PC-3 (cell line): ENCODE measurements at places on chromosomes 11 and 22.

GRCh38 chr11:12243486-12243885, 133.1 kb downstream of the MICAL2 start:
- DNase-seq: no peak

DNA sequence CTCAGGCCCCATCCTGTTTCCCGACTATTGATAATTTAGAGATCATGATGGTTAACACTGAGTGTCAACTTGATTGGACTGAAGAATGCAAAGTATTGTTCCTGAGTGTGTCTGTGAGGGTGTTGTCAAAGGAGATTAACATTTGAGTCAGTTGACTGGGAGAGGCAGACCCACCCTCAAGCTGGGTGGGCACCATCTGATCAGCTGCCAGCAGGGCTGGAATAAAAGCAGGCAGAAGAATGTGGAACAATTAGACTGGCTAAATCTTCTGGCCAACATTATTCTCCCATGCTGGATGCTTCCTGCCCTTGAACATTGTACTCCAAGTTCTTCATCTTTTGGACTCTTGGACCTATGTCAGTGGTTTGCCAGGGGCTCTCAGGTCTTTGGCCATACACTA, 1170.0 kb upstream of the CNTN5 start:
- DNase-seq: no peak

DNA sequence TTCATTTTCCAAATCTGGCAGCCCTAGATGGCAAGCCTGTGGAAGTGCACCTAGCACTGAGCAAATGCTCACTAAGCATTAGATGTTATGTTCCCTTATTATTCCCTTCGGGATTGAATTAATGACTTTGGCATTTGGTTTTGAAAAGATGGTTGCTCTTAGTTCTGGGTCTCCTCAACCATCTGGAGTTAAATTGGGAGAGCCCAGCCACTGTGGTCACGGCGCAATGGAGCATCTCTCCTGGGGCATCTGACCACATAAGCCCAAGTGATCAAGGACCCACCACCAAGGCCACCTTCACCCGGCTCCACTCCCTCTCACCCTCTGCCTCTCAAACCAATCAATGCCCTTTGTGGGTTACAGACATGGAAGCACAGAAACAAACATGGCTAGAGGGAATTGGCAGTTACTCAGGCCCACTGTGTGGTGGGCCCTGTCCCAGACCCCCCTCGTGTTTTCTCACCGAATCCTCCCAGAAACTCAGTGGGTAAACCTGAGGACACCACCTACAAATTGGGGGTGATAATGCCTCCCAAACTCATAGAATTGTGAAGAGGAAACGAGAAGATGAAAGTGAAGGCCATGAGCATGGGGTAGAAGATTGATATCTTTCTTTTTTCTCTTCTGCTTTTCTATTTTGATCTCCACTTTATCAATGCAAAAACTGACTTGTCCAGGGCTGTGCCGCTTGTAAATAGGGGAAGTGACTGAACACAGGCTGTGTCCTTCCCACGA, 52.2 kb downstream of the IRAG1 start:
- no peak for DNase-seq

- no peak for DNase-seq
These were observed 97.2 kb upstream of the BLID start for GRCh38 chr11:122213171-122213570.

GRCh38 chr22:43412808-43413795, 1.3 kb downstream of the MPPED1 start:
- no peak for DNase-seq

GRCh38 chr11:114169321-114169749, 109.8 kb downstream of the ZBTB16 start:
- DNase-seq: no peak

DNA sequence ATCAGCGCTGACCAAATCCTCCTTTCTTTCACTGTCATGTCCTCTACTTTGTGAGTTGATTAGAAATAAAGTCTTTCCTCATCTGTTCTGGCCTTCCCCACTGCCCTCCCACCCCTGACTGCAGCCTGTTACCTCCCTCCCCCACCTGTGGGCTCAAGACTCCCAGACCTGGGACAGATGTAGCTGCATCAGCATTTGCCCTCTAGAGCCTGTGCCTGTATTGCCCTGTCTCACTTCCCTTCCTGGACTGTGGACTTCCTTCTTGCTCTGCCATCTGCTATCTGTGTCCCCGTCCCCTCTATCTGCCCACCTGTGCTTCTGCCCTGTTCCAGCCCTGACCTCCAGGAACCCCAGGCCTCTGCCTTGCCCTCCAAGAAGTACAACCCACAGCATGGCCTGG, 122.5 kb downstream of the GALNT18 start:
- no peak for DNase-seq

- DNase-seq: no peak
These were observed 6.3 kb downstream of the NRXN2 start for GRCh38 chr11:64716473-64717267.

DNA sequence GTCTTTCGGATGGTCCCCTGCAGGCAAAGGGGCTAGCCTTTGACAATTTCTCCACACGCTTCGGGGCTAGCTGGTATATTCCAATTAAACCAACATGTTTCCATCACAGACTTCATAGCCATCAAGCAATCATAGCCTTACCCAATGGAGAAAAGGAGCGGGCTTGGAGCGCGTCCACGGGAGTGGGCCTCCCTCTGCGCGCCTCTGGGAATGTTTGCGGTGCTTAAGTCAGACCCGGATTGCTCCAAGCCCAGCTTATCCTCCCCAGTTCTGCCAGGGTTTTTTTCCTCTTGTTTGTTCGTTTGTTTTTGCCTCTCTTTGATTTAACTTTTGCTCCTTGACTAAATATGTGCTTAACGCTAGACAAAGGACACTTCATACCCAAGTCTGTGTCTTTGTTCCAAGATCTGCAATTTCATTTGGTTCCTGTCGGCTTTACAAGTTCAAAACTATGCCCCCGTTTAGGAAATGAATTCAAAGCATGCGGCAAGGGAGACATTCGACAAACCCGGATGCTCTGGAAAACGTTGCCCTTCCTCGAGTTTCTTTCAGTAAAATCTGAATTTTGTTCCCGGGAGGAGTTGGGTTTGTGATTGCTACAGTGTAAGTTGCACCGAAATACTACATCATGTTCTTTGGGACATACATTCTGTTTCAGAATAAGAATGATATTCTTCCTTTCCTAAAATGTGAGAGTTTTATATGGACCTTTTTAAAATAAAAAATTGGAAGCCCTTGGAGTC, 1.0 kb upstream of the GLB1L2 start:
- DNase-seq: no peak

- DNase-seq: no peak
These were observed 555 bp downstream of the TP53I11 start for GRCh38 chr11:44950031-44950624.

DNA sequence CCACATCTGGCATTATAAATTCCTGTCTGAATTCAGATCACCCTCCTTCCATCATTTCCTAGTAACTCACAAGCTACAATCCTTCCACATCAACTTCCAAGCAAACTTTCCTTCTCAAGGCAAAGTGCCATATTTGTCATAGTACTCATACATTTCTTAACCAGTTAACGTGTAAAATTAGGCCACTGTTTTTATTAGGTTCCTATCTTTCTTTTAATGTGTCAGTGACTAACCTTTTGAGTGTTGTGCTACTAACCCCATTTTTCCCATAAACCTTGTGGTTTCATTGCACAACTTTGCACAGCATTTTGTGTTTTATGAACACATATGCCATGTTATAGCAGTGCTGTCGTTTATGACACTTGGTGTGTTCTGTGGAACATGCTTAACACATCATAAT, 90.1 kb downstream of the KIF18A start:
- peak; percentile 48 for DNase-seq

- no peak for DNase-seq
These were observed 735.5 kb upstream of the API5 start for GRCh38 chr11:42576318-42576717.

DNA sequence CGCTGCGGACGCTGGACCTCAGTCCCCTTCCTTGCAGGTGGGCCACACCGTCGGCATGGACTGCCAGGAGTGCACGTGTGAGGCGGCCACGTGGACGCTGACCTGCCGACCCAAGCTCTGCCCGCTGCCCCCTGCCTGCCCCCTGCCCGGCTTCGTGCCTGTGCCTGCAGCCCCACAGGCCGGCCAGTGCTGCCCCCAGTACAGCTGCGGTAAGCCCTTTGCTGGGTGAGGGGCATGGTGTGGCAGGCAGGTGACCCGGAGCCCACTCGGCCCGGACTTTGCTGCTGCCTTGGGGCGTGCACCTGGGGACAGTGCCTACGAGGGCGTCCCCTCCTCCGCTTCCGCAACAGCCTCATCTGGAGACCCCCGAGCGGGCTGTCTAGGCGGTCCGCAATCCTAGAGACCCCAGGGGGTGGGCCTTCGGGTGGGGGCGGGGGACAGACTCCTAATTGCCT, 25.4 kb upstream of the MUC5B start:
- DNase-seq: no peak

GRCh38 chr11:86202013-86202336, 42.6 kb upstream of the EED start:
- DNase-seq: no peak

- DNase-seq: no peak
These were observed 32.2 kb downstream of the TSPAN18 start for GRCh38 chr11:44758983-44759382.

- DNase-seq: no peak
These were observed 18.5 kb downstream of the SLC35F2 start for GRCh38 chr11:107840129-107840484.

GRCh38 chr22:24500277-24500820, 5.2 kb downstream of the UPB1 start:
- no peak for DNase-seq

DNA sequence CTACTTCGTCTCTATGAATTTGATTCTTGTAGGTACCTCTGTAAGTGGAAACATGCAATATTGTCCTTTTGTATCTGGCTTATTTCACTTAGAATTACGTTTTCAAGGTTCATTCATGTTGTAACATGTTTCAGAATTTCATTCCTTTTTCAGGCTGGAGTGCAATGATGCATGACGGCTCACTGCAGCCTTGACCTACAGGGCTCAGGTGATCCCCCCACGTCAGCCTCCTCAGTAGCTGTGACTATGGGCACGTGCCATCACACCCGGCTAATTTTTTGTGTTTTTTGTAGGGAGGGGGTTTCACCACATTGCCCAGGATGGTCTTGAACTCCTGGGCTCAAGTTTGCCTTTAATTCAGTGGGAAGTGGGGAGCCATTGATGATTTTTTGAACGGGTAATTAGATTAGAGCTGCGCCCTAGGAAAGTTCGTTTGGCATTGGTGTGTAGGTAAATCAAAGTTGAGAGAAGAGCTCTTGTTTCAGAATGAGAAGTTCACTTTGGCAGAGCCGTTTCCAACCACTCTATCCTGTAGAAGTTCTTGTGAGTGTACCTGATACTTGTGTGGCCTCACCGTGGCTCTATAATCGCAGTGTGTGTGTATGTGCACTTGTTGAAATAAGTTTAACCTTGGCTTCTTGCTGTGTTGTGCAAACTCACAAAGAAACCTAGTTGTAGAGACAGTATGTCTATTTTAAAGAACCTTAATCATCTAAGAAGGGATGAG, 115.9 kb downstream of the NAV2 start:
- DNase-seq: no peak

GRCh38 chr11:122976734-122977469, 4.7 kb downstream of the BSX start:
- no peak for DNase-seq

DNA sequence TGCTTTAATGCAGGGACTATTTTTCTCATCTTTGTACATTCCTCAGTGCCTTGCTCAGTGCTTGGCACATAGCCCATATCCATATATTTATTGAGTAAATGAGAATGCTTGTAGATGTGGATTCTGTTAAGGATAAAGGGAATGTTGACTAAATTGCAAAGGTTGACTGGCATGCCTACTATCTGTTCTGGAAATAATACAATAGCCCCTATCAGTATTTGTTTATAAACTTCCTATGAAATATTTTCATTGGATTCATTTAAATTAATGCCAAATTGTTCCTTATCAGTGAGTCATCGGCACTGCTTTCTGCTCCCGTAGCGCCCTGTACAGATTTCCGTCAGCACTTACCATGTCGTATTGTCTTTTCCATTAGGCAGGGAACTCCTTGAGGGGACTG, 8.0 kb downstream of the RNF121 start:
- peak; percentile 19 for DNase-seq

DNA sequence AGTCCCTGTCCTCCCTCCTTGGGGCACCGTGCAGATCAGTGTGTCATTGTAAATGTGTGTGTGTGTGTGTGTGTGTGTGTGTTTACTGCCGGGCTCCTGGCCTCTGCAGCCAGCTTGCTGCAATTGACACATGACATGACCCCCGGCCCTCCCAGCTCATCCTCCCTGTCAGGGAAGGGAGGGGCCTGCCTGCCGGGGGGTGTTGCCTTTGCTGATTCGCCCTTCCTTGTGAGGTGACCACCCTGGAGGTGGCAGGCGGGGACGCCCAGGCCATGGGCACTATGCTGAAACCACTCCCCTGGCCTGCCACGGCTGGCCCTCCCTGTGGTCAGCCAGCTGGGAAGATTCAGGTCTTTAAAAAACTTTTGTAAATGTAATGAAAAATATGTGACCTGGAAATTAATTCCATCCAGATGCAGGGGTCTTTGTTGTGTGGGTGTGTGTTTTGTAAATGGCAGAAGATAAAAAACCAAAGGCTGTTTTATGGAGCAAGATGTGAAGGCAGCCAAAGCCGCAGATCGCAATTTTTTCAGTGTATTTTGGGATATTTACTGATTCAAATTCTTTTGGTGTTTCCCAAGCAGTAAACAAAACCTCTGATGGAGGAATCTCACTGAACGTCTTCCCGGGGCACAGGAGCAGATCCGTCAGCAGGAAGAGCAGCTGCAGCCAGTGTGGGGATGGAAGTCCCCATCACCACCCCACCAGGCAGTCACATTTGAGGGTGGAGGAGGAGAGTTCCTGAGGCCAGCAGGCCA, 23.2 kb downstream of the SHISAL1 start:
- DNase-seq: no peak

GRCh38 chr11:69074375-69075140, 25.8 kb downstream of the TPCN2 start:
- no peak for DNase-seq

DNA sequence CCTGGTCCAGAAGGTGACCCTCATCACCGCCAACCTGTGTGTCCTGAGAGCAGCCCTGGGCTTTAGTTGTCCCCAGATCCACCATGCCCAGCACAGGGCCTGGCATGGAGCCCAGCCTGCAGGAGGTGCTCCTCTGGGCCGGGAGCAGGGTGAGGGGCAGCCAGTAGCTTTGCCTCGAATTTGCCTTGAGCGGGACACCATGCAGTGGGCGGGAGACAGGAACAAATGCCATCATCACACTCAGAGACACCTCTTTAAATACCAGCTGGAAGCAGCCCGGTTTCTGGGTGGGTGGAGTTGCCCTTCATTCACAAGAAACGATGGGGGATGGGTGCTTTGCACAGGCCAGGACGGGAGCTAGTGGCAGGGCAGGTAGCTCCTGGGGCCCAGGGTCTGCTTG, 19.3 kb downstream of the FLRT1 start:
- no peak for DNase-seq

DNA sequence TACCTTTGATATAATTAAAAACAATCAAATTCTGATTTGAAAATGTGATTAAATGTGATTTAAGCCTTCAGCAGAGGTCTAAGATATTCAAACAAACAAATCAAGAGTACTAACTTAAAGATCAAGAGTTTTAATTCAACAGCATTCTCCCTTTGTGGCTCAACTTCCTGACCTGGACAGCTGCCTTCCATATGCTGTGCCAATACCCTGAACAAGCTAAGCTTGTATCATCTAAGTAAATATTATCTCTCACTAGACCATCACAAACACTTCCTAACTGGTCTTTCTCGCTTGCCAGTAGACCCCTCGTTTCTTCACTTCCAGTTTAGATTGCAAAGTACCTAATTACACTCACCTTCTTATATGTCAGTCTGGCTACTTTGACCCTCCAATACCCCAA, 35.9 kb upstream of the P4HA3 start:
- no peak for DNase-seq

- peak; percentile 61 for DNase-seq
These were observed 3.4 kb downstream of the FAM83F start for GRCh38 chr22:39997939-39998726.

GRCh38 chr22:20749453-20749852, 24.5 kb upstream of the SERPIND1 start:
- no peak for DNase-seq
